ENCODE measurements at places on chromosomes 12 and 14.

- no peak for DNase-seq
These were observed 68.2 kb downstream of the SLC15A4 start for GRCh38 chr12:128755566-128755965.

DNA sequence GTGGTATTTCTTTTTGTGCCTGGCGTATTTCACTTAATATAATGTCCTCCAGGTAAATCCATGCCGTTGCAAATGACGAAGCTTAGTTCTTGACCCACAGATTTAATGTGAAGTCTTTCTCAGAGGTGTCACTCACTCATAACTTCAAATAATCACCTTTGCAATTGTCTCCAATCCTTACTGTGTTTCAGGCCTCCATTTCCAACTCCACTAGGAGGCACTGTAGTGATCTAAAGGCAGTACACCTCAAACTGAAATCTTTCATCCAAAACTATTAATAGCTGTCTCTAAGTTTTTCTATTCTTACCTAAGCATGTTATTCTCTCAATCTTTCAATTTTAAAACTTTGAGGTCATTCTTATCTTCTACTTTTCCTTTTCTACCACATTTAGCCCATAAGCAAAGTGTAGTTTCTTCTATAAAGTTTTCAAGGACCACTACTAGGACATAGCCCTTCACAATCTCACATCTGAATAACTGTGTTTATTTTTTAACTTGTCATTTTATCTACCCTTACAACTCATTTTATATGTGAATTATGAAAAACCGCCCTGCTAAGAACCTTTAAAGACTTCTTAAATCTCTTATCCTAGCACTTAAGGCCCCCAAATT is 25.5 kb upstream of the FBXO34 start:
- DNase-seq = peak; percentile 33

DNA sequence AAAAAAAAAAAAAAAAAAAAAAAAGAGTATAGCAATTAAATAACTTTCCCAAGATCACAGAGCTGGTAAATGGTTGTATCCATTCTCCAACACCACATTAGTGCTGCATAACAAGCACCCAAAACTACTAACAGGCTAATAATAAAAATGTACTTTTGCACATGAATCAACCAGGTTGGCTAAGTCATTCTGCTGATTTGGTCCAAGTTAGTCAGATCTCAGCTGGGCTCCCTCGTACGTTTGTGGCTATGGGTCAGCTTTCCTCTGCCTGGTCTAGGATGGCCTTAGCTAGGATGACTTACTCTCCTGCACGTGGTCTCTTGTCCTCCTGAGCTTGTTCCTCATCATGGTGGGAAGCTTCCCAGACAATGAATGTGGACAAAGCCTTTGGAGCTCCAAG is 7.9 kb upstream of the PLEKHG6 start:
- no peak for DNase-seq

GRCh38 chr12:131194166-131194565 is 240.5 kb downstream of the ADGRD1 start:
- peak; percentile 20 for DNase-seq

DNA sequence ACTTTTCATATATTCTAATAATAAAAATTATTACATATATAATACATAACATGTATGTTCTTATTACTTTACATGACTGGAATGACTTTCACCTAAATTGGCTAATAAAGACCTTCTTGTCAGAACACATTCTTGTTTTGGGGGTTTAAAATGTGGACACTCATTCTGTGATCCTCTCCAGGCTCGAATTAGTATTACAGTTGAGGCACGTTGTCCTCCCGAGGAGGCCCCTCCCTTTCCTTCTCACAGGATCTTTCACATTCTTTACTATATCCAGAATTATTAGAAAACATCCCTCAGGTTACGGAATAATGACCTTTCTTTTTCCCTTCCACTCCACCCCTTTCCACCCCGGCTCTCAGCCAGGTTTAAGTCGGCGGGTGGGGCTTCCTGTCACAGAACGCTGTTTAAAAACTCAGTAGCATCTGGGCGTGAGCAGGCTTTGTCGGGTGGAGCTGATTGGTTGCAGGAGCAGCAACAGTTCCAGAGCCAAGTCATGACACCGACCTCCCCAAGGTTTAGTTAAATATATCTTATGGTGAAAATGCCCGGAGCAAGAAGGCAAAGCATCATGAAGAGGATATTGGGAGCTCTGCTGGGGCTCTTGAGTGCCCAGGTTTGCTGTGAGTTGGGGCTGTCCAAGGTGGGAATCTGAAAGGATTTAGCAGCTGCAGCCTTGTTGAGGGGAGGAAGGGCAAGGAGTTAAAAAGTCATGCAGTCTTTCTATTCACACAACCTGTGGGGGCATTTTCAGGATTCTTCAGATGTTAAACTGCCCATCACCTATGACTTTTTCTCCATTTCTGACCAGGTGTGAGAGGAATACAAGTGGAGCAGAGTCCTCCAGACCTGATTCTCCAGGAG is 396.7 kb upstream of the OR4E1 start:
- no peak for DNase-seq

DNA sequence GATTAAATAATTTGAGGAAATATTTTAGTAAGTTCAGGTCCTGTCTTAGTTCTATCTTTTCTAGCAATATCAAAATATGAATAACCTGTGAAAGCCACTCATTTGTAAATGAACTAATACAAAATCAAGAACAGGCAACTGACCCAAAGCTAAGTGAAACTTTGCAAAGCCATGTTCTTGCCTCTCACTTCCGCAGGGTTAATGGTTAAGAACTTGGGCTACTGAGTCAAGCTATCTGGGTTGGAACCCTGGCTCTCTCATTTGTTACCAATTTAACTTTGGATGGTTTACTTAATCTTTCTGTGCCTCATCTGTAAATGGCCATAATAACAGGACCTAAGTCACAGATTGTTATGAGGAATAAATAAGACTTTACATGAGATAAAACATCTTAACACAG is 2.8 kb downstream of the KIF21A start:
- DNase-seq = no peak

- DNase-seq = no peak
These were observed 26.2 kb downstream of the FAM177A1 start for GRCh38 chr14:35072226-35072625.

Data from Calu3 (cell line).